ENCODE measurements at places on chromosomes 6 and 20.

- DNase-seq, result no peak
Observed at GRCh38 chr6:26411751-26412150, 9.7 kb downstream of the BTN3A1 start.

GRCh38 chr20:45105317-45105716 is 4.4 kb upstream of the KCNS1 start:
- DNase-seq, result no peak

DNA sequence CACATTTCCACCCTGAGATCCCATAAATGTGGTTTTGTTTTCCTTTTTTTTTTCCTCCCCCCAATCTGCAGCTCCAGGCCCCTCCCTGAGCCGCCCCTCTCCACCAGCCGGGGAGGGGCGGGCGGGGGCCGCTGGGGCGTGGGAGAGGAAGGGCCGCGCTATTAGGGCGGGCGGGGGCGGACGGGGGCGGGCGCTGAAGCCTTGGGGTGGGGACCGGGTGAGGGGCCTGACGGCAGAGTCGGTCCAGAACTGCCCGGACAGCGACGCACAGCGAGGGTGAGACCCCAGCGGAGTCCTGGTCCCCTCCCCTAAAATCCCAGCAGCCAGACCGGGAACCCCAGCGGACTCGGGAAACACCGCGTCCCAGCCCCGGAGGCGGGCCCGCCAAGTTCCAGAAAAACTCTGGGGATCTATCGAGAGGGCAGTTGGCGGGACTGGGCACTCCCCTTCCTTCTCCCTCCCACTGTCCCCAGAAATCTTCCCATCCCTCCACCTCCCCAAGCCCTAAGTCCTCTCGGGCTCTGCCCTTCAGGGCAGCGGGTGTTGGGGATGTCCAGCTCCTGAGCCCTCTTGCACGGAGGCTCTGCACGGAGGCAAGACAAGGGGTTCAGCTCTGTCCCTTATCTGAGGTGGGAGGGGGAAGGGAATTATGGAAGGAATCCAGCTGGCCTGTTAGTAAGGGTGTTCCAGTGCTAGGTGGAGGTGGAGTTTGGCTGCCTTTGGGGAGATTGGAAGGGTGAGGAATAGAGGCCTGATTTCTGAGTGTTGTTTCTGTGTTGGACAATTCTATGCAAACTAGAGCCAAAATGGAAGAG is at the start of gene PRICKLE4:
TSS of gene PRICKLE4 (plus strand) at position 232 of the 815 bp plus-strand sequence. CDS start 2,692 bp downstream, outside the sequence.
- DNase-seq, result no peak

DNA sequence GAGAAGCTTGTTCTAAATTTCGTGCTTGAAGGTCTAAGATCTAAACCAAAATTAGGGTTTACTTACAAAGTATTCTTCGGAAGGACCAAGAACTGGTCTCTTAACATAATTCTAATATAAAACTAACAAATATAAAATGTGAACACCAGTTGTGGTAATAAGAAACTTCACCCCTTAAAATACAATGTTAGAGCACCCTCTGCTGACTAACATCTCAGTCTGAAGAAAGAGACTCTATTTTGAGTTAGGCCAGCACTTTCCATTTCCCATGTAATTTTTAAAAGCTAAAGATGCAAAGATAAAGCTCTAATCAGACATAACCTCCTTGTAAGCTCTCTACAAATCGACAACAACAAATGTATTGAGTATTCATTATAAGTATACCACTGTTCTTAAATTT is 24.6 kb downstream of the ATG5 start:
- DNase-seq, result no peak

- DNase-seq, result no peak
Observed at GRCh38 chr6:169971081-169971861, 219.8 kb downstream of the ERMARD start.

GRCh38 chr6:11143394-11144371 is 32.2 kb upstream of the ERVFRD-1 start:
- DNase-seq, result no peak
